ENCODE measurements at places on chromosomes 1 and 21. TPM values are rescaled to one million over a fixed set of nuclear protein-coding genes. Genes with fewer than 3 reads are reported as not detected.

DNA sequence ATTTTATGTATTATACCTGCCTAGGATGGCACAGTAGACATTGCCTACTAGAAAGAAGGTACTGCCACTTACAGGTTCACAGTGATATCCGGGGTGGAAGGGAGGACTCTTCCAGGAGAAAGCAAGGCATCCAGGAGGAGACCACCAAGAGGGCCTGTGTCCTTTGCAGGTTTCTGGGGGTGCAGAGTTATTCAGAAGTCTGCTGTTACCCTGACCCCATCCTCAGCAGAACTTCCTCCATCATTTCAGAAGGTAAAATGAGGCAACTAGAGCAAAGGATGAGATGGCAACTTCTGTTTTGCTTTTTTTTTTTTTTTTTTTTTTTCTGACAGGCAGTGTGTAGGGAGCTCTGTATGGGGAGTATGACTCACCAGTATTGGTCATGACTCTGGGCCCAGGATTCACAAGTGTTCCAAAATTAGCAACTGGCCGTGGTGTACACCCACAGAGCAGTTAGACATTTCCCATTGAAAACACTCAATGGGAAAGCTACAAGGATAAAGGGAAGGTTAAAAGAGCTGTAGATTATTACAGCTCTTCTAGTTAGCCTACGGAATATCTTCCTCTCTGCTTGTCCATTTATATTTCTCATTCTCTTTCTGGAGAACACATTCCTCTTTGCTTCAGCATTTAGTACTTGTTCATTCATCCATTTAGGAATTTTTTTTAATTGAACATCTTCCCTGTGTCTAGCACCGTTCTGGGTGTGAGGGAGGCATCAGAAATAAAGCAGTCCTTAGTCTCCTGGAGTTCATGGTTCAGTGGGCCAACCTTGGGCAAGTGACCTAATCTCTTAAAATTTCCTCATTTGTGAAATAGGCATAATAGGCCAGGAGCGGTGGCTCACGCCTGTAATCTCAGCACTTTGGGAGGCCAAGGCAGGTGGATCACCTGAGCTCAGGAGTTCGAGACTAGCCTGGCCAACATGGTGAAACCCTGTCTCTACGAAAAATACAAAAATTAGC, 50.5 kb upstream of the PPP2R5A start:
- DNase-seq = peak; percentile 72

DNA sequence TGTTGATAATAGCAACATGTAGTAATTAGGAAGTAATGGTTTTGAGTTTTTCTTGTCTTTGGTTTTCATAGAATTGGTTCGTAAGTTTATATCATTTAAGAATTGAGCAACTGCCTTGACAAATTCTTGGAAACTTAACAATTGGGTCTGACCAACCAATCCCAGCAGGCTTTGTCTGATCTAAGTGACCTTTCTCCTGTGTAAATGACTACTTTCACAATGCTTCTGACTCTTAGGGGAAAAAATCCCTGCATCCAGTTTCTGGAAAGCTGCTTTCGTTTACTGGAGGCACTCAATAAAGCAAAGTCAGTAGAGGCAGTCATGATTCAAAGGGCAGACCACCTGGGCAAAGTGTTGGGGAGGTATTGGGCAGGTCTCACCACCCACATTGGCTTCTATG, 303.6 kb upstream of the FAM78B start:
- no peak for DNase-seq

GRCh38 chr1:228459091-228459993, 27.8 kb upstream of the RNF187 start:
- DNase-seq = peak; percentile 81

DNA sequence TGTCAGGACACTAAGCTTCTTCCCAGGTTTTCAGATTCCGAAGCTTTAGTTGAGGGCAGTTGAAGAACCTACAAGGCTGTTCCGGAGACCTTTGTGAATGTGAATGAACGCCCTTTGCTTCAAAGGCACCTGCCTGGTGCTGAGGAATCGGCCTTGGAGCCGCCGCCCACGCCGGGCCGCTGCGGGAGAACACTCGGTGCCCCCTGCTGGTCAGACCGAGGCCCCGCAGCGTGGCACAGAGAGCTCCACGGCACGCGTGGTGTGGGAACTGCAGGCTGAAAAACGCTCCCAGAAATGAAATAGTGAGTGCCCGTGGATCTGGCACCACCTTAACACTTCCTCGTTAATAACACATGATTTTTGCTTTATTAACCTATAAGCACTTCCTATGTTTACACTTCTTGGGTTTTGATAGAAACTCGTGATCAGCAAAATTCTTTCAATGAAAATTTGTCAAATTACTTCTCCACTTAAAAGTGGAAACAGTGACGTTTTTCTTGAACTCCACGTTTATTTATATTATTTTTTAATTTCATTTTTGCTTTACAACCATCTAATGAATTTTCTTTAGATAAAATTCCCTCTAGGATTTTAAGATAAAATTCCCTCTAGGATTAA, 460.6 kb downstream of the DSCAM start:
- peak; percentile 62 for DNase-seq

- no peak for DNase-seq
Observed at GRCh38 chr1:109850194-109850593, 60.5 kb upstream of the CSF1 start.

DNA sequence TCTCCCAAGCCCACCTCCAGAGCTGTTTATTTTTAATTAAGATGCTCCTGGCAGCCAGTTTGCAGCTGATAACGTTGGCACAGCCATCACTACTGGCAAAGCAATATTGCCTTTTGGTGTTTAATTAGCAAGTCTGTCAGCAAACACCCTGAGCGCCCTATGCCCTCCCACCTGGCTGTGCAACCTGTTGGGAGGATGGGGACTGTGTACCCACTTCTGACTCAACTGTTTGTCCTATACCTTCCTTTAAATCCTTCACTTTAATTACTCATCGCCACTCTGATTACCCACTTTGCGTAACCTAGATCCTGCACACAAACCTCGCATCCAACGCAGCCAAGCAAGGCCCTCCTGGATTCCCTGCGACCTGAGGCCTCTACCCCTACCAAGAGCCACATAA, 67.1 kb downstream of the BCAR3 start:
- DNase-seq = no peak

DNA sequence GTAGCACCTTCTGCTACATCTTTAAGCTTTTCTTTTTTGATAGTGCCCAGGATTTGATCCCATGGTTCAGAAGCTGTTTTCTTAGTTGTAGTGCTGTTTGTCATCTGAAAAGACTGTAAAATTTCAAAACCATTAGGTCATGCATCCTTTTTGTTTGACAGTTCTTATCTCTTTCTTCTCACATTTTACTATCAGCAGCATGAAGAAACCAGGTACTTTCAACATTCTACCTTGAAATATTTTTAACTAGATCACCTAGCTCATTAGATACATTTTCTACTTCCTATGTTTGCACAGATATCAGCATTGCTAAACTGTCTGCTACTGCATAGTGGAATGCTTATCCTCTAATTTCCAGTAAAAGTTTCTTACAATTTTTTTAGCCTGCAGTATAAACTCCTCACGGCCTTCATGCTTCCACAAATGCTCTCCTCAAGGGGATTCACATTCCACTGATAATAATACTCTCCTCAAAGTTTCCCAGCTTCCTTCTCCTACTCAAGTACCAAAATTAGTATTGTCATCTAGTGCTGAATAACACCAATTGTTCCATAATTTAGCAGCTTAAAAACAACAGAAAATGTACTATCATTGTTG, 243.9 kb upstream of the ZRANB2 start:
- DNase-seq = no peak

- DNase-seq = no peak
Observed at GRCh38 chr21:26148840-26149354, 21.7 kb downstream of the APP start.

- DNase-seq = peak; percentile 58
Observed at GRCh38 chr21:31922881-31923280, 50.1 kb downstream of the HUNK start.

DNA sequence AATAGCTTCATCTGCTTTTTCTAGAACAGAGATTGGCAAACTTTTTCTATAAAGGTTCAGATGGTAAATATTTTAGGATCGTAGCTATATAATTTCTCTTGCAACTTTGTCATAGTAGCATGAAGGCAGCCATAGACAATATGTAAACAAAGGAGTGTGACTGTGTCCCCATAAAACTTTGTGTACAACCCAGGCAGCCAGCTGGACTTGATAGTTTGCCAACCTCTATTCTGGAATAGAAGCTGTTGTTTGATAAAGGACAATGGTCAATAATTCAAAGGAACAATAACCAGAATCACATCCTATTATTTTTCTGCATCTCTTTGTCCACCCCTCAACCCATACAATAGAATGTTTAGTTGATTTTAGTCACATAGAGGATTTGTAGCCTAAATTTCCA, 286.7 kb downstream of the LMX1A start:
- DNase-seq = no peak

- peak; percentile 25 for DNase-seq
Observed at GRCh38 chr1:233094269-233094668, 143.9 kb downstream of the NTPCR start.

DNA sequence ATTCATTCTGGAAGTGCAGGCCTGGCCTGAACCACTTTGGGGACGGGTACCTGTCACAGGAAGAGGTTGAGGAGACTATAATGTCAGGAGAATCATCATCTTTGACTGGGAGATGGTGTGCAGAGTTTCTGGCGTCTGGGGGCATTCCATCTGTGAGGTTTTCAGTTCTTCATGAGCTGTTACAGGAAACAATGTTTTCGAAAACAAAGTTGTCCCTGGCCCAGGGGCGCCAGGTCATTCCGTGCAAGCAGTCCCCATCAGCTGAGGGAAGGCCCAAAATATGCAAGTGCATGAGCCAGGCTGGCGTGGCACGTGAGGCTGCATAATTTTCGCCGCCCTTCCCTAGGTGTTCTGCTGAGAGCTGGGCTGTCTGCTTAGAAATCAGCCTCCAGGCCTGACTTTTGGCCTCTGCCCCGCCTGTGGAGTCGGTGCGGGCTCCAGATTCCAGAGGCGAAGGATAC, 68.4 kb upstream of the ATP5PO start:
- no peak for DNase-seq

DNA sequence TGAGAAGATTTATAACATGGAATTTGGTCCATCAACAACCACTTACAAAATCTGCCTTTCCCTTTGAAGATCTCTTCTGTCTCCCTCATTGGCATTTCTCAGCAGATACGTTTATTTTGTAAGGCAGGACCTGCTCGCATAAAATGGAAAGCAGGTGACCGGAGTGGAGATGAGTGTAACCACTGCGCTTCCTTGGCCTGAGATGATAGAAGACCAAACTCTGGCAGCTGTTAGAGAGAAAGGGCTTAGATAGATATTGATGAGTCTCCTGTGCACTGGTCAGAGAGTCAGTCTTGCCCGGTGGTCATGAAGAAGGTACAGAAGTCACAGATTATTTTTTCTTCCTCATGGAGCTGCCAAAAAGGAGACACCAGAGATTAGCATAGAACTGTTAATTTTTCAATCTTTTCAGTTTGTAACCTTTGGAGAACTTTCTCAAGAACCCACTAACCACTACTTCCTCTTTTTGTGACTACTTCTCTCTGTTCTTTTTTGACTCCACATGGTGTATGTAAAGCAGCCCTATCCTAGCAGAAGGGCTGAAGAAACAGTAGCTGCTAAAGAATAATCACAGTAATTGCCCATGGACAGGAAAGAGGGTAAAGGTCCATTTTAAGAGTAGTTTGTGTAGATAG, 47.6 kb downstream of the FCRL3 start:
- DNase-seq = no peak

DNA sequence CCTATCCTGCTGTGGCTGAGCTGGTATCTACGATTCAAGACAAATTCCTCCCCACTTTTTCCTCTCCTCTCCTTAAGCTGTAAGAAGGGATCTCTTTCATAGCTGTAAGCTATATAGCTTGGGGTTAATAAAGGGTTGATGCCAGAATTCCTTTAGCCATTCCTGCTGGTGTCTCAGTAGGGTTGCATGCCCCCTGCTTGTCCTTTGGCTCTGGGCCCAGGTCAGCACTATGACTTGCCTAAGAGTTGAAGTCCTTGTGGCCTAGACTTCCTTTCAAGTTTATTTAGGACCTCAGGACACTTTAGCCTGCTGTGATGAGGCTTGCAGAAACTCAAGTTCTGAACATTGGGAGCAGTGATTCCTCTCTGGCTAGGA, 270.0 kb downstream of the AMY1C start:
- no peak for DNase-seq

DNA sequence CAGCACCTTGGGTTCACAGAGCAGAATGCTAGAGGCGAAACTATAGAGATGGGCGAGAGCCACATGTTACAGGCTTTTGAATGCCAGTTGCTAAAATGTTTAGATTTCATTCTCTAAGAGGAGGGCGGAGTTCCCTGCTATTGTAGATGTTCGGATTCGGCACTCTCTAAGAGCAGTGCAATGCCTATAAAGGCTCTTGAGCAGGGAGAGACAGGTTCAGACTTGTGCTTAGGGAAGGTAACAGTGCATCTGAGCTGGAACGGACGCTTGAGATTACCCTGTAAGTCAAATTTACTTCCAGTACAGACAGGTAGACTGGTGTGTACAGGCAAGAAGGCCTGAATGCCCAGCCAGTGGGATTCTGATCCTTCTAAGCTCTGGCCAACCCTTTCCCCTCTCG, 15.3 kb downstream of the LURAP1 start:
- DNase-seq = peak; percentile 61

GRCh38 chr1:103250441-103250861, 142.1 kb upstream of the COL11A1 start:
- no peak for DNase-seq

- peak; percentile 41 for DNase-seq
Observed at GRCh38 chr1:229699613-229700267, 73.7 kb downstream of the URB2 start.

GRCh38 chr1:168218658-168219057, 7.1 kb upstream of the SFT2D2 start:
- DNase-seq = no peak

Gene OR2G6
- not detected for total RNA-seq

Gene PLPPR4
- total RNA-seq = 18.3 TPM
